Right cardiac atrium (tissue), 5 donors: ENCODE measurements at places on chromosomes 7 and 10. TPM values are rescaled to one million over a fixed set of nuclear protein-coding genes. Genes with fewer than 3 reads are reported as not detected.

Gene FAM237B
- not detected for total RNA-seq

Gene TAF3
- 10.2 TPM for total RNA-seq

- DNase-seq: no peak
Observed at GRCh38 chr7:105806592-105807447, 69.6 kb downstream of the ATXN7L1 start.

Gene LGI1
- total RNA-seq: not detected

Gene LRRC18
- not detected for total RNA-seq

DNA sequence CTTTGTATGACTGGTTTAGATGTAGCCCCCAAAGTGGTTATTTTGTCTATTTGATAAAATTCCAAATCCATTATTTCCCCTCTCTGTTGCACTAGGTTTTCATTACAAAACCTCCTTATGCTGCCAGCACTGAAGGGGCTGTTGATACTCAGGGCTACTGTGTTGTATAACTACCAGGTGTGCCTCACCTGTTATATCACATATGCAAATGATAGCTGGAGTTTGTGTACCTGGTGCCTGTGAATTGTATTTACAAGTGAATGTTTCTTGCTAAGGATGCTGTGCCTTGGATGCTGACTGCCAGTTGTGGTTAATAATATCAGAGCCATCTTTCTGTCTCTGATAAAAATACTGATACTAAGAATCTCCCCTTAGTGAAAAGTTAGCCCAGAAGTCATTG lies 84.8 kb upstream of the CCDC6 start:
- no peak for DNase-seq

GRCh38 chr10:88879534-88880281 lies at the start of gene STAMBPL1:
TSS of gene STAMBPL1 (plus strand) at chr10:88880245. CDS start at chr10:88901709, 21,464 bp downstream.
- DNase-seq: no peak

DNA sequence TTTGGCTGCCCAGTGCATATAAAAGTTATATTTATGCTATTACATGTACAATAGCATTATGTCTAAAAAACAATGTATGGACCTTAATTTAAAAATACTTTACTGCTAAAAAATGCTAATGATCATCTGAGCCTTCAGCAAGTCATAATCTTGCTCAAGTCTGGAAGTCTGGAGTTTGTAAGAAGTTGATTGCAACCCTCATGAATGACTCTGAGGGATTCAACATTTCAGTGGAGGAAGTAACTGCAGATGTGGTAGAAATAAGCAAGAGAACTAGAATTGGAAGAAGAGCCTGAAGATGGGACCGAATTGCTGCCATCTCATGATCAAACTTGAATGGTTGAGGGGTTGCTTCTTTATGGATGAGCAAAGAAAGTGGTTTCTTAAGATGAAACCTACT lies 13.0 kb upstream of the ADAMTS14 start:
- no peak for DNase-seq

Gene CYP2C8
- total RNA-seq: not detected

Gene SH2B2
- 2.8 TPM for total RNA-seq

Gene HYAL4
- not detected for total RNA-seq

Gene EPDR1
- 23.2 TPM for total RNA-seq

Gene ELAPOR2
- total RNA-seq: 10.7 TPM

Gene EBLN1
- total RNA-seq: not detected

DNA sequence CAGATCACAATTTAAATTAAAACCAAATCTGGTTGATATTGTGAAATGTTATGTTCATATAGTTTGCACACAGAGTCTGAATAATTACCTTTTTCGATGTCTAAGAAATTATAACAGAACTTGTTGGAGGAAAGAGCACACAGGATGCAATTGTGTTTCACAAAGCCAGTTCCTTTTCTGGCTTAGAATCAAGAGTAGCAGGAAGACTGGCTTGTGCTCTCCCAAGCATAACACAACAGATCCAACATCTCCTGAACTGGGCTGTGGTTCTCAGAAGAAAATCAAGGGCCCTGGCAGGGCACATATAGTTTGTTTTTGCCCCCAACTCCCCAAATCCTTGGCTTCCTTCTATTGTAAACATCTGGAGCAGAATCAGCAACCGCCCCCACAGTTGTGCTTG lies 62.7 kb downstream of the LRRC4 start:
- no peak for DNase-seq

GRCh38 chr7:140010194-140010895 lies 52.4 kb downstream of the PARP12 start:
- DNase-seq: no peak

DNA sequence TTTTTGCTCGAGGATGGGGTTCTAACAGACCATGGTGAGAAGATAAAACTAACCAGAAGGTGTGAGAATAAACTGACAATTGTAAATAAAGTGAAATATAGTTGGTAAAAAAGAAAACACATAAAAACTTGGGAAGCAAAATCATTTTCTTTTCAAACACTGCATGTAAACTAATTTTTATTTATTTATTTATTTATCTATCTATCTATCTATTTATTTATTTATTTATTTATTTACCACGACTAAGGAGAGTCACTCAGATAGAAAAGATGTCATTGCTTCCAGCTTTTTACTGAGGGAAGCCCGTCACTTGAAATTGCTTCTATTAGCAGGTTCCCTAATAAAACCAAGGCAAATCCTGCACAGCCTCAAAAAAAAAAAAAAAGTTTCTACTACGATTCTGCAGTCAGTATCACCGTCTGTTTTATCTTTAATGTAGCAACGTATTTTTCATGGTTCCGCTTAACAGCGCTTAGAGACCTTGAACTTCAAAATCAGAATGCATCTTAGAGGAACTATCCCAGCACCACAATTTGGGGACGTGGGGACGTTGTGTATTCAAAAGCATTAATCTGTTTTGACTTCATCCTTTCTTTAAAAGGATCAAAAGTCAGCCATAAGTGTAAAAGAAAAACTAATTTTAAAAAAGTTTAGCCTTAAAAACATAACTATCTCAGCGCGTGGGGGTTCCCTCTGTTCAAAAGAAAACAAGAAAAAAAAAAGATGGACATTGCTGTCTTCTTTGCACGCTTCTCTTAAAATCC lies 33.3 kb upstream of the EBLN1 start:
- DNase-seq: no peak
